ENCODE measurements at places on chromosomes 16 and 17.
A peak's percentile ranks its signal among the peaks of the same experiment; 100 is the strongest.

DNA sequence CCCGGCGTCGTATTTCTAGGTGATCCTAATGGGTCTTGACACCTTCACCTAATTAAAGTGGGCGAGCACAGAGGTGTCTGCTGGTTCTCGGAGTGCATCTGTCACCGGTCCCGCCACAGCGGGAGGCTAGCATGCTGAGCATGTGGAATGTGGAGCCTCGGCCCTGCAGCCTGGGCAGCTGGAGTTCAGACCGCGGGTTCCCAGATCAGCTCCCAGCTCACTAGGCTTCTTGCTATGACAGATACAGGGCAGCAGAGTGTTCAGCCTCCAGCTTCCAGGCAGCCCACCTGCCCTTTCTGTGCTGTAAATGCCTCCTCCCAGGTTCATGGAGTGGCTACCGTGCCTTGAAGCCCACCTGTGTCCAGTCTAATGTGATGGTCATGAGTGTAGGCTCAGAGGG, 166.7 kb downstream of the CPPED1 start:
- DNase-seq = no peak

DNA sequence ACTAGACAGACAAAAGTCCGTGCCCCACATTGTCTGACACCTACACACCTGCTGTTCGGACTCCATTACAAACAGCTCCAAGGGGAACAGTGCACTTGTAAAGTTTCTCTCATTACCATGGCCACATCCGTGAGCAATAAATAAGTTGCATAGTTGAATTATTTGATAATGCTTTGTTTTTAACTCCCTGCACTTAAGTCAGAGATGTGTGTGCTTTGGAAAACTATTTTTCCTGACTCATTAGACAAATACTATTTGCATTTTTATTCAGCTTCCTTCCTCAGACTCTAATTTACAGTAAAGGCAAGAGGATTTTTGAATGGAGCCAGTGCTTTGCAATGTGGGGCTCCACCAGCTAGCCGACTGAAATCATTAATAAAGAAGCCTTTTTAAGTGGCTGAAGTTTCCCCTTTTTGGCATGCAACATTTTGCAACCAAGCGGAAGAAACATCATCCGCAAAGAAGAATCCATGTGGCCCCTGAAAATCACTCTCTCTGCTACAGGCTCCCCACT, 6.5 kb upstream of the CCL2 start:
- no peak for DNase-seq

GRCh38 chr17:16980061-16980460, 8.1 kb upstream of the TNFRSF13B start:
- DNase-seq = no peak

- DNase-seq = no peak
Observed at GRCh38 chr17:43701318-43701743, 39.6 kb upstream of the MEOX1 start.

GRCh38 chr17:50458701-50459676, 9.7 kb downstream of the CHAD start:
- DNase-seq = no peak

DNA sequence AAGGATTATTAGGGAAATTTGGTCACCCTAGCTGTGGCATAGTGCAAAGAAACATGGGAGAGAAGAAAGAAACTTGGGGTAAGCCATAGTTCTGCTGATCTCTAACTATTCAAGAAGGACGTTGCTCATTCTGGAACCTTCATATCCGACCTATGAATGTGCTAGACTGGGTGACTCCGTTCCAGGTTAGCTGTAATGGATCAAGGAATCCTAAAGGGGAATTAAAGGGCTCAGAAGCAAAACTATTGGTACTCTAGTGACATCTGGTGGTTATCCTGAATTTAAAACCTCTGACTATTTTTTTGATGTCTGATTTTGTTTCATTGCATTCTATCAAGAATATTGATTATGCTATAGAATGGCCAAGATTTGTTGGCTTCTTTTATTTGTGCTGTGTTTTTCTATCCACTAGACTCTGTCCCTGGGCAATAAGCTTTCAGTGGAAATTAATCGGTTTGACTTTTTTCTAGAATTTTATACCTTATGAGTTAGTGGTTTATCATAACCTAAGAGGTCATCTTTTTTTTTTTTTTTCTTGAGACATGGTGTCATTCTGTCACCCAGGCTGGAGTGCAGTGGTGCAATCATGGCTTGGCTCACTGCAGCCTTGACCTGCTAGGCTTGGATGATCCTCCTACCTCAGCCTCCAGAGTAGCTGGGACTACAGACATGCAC, 19.5 kb downstream of the PCTP start:
- DNase-seq = no peak

DNA sequence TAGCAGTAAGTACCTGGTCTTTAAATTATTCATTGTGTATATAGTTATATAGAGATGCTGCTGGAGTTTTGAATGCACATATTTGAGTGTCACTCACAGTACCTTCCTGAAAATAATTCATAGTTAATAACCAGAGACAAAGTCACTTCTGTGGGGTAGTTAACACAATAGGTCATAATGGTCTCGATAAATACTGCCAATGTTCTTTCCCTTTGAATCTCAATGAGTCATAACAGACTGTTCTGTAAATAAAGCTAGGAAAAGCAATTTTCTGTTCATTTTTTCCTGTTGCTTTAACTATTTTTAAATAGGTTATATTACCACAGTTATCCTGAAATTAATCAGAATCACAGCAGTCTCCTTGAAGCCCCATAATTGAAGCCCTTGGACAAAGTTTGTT, 87.2 kb downstream of the MAP2K4 start:
- DNase-seq = no peak

DNA sequence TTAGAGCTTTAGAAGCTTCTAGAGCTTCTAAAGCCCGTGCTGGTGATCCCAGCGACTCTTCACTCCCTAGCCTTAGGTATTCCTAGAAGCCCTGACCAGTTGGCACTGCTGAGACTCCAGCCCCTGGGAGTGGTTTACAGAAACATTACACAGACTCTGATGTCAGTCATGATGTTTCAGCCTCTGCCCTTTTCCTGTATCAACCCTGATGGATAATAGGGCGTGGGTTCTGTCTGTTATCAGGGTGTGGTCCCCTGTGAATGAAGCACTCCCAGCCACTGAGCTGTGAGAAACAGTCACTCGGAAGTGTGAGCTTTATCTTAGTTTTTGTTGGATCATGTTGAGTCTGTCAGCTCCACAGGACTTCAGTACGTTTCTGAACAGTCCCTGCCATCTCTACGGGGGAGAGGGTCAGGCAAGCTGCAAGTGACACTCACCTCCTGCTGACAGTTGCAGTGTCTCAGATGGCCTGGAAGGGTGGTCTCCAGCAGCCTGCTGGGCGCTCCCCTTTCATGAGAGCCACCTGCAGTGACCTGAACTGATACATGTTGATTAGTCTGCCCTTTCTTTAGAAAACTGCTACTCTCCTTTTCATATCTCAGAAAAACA, 12.8 kb downstream of the GOSR2 start:
- no peak for DNase-seq

GRCh38 chr16:1082952-1083675, 10.6 kb downstream of the SSTR5 start:
- no peak for DNase-seq

DNA sequence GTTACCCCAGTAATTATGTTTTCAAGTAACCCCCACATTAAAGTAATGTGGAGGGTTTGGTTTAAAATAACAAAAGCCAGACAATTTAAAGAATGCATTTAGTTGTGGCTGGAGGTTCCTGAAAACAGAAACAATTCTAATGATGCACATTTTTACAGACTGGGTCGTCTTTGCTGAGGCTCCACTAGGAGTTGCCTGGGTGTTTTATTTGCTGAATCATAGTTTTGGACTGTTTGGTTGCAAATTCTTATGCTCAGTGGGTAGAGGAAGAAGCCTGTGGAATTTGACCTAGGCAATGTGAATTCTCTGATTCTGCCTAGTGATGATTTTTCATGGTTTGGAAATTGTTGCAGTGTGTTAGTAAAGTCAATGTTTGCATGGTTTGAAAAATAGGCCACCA, 16.3 kb downstream of the SHISA9 start:
- DNase-seq = no peak

DNA sequence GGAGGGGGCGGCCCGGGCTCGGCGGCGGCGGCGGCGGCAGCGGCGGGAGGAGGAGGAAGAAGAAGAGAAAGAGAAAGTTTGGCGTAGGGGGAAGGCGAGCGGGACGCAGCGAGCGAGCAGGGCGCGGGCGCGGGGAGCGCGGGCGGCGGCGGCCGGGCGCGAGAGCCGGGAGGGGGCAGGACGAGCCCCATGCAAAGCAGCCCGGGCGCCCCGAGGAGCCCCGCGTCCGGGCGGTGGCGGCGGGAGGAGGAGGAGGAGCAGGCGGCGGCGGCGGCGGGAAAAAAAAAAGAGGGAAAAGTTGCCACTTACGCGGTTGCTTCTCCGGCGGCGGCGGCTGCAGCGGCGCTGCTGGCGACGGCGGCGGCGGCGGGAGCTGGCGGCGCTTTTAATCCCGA, 10.3 kb upstream of the ZFHX3 start:
- DNase-seq = no peak

DNA sequence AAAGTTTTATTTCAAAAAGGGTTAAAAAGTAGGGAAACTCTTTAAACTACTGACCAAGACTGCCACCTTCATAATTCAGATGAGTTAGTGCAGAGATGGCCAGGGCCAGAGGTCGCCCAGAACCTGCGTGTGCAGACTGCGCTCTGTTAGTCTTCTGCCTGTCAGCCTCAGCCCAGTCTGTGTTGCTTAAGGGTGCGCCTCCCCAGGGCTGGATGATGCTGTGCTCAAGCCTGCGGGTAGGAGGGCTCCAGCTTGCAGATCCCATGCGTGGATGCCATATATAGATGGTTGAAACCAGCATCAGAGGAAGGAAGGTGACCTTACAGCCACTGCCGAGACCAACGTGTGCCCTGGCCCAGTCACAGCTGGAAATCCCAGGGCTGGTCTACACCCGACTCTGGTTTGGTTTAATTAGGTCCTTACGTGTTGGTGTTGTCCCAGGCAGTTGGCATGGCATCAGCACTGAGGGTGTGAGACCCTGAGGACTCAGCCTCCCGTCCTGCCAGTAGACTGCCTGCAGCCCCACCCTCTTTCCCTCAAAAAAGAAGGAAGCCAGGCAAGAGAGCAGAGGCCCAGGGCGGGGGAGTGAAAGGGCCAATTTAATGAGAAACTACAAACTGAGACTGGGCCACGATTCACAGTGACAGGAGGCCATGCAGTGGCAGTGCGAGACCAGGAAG, 27.7 kb downstream of the CDIP1 start:
- DNase-seq = no peak

DNA sequence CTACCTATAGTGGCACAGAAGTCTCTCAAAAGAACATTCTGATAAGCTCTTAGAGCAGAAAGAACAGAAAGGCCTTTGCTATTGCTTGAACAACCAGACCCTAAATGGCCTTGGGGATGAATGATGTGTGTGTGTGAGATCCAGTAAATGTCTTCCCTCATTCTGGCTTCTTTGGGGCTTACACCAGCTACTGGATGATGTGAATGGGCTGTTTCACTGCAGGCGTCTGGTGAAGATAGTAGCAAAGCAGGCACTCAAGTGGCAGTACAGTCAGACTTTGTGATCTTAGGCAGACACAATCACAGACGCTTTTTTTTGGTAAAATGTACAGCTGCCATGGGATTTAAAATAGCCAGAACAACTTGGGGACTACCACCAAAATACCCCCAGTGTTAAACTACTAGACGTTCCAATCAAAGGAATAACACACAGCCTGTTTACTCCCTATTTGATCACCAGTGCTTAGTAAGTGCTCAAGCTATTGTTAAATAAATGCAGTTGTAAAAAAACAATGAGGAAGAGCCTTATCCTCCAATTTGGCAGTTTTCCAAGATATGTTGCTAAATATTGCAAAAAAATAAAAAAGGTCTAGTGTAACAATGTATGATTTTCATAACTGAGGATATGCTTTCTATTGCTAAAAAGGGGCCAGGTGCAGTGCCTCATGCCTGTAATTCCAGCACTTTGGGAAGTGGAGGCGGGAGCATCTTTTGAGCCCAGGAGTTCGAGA, 17.9 kb downstream of the NDUFAB1 start:
- no peak for DNase-seq

DNA sequence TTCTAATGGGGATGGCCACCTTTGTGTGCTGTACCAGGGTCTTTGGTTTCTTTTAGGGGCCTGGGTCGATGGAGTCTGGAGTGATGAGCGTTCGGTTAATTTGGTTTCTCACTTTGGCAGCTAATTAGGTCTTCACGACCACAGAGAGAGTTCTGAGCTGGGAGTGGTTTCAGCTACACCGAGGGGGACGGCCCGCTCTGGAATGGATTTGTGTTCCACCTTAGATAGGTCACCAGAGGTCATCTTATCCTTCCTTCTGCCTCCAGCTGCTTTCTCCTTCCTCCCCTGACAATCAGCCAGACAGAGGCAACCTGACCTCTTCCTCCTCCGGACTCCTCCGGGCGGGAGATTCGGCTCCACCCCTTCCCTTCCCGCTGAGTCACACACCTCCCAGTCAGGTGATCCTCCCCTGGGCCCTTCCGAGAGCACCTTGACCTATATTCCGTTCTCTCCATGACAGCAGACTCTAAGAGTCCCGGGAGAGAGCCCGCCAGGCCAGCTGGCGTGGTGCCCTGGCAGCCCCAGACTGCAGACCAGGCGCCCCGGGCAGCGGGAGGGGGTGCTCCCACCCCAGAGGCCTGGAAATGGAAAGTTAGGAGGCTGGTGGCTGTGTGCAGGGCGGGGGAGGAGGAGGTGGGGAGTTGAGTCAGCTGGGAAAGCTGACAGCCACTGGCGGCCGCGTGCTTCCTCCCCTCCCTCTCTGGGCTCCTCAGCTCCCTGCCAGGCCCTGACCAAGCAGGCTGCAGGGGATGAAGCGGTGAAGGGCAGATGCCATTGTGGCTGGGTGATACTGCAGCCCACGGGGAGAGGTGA, 44.7 kb downstream of the CHD9 start:
- peak; percentile 44 for DNase-seq

DNA sequence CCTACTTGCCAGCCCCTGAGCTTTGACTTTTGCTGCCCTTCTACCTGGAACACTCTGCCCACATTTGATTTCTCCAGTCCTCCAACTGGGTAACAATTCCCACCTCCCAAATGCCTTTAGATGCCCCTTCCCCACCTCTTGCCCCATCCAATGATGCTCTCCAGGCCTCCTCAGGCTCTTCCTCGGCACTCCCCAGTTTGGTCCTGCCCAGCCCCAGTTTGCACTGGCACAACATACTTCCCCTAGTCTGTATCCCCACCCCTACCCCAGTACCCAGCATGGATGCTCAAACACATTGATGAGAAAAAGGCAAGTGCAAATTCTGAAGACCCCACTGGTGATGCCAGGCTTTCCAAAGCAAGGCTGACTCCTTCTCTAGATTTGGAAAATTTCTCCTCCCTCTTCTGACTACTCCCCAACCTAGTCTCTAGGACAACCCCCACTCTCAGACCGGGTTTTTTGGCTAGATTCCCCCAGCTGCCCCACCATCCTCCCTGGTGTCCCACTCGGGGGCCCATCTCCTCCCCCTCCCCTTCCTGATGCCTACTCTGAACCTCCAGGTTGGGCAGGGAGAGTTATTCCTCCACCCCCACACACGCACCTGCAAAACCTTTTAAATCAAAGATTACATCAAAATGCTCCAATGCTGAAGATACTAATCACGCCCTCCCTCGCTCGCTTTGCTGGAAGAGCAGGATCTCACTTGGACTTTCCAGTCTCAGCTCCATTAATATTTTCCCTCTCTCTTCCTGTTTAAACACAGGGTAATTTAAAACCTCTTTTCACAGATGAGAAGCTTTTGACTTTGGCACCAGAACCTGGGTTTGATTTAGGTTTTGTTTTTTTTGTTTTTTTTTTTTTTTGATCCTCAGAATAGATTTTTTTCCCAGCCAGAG, 94.9 kb downstream of the TMEM132E start:
- no peak for DNase-seq
